ENCODE measurements at places on chromosomes 12 and 14.
A peak's percentile ranks its signal among the peaks of the same experiment; 100 is the strongest.

DNA sequence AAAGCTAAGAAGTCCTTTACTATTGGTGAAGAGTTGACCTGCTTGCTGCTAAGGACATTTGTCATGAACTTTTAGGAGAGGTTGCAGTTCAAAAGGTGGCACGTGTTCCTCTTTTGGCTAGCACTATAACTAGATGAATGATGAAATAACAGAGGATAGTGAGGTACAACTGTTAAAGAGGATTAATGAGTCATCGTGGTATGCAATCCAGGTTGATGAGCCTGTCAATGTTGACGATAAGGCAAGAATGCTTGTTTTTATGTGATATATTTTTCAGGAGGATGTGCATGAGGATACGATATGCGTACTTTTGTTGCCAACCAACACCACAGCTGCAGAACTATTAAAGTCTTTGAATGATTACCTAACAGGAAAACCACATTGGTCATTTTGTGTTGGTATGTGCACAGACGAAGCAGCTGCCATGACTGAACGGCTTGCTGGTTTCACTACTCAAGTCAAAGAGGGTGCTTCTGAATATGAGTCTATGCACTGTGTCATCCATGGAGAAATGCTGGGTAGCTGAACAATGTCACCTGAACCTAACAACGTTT, 10.6 kb downstream of the CEP128 start:
- DNase-seq: no peak

GRCh38 chr14:69464379-69464778, 20.1 kb upstream of the PLEKHD1 start:
- no peak for DNase-seq

DNA sequence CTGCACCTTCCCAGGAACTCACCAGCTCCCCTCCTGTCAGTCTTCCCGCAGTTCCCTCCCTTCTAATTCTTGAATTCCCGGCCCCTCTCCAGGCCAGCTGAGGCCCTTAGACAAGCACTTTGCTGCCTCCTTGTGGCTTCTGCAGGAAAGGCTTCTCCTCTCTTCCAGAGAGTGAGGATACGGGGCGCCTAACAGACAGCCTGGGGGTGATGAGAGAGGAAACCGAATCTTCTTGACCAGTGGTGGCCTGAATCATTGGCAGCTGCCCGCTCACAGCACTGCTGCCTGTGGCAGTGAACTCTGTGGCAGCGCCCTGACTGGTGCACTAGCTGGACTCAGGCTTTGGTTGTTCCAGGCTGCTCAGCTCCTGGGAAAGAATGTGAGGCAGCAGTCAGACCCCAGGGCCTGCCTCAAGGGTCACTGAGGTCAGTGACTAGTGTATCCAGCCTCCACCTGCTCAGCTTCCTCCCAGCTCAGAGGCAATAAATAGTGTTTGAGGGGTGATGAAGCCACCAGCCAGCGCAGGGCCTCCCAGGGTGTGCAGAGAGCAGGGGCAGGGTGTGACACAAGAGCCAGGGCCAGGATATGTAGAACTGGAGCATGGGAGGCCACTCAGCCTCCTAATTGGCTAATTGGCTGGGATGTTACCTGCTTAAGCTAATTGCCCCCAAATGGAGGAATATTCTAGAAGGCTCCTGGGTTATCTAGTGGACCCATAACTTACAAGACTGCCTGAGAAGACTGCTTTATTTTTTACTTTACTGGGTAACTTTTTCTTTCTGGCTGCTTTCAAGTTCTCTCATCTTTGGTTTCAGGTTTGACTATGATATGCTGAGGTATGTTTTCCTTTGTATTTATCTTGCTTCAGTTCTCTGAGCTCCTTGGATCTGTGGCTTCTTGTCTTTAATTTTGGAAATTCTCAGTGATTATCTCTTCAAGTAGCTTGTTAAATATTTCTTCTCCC, 12.9 kb upstream of the MCRS1 start:
- DNase-seq: peak; percentile 80

GRCh38 chr14:100453930-100454329, 130.8 kb downstream of the SLC25A47 start:
- DNase-seq: no peak

DNA sequence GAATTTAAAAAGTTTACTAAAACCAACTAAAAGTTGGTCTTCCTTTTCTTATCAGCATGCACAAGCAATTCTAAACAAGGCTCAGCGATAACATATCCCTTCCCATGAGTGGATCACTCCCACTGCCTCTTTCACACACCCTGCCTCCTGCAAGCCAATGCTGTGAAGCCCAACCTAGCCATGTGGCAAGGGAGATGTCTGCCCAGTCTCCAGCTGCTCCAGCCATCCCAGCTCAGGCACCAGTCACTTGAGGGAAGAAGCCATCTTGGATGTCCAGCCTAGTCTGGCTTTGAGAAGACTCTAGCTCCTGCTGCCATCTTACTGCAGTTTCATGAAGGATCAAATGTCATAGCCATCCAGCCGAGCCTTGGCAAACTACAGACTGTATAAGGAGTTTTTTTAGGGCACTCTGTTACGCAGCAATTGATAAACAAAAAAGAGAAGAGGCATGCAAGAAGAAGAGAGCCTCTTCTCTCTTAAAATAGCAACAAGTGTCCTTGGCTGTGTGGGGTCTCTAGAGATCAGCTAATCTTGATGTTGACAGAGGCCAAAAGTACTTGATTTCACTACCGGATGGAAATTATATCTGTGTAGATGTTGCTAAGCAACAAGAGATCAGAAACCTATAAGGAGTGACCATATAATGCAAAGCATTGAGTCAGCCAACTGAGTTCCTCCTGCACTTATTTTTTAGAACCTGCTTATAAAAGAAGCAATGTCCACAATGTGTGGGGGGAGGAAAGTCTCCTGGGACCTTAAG, 108.9 kb downstream of the PTCSC3 start:
- DNase-seq: no peak

DNA sequence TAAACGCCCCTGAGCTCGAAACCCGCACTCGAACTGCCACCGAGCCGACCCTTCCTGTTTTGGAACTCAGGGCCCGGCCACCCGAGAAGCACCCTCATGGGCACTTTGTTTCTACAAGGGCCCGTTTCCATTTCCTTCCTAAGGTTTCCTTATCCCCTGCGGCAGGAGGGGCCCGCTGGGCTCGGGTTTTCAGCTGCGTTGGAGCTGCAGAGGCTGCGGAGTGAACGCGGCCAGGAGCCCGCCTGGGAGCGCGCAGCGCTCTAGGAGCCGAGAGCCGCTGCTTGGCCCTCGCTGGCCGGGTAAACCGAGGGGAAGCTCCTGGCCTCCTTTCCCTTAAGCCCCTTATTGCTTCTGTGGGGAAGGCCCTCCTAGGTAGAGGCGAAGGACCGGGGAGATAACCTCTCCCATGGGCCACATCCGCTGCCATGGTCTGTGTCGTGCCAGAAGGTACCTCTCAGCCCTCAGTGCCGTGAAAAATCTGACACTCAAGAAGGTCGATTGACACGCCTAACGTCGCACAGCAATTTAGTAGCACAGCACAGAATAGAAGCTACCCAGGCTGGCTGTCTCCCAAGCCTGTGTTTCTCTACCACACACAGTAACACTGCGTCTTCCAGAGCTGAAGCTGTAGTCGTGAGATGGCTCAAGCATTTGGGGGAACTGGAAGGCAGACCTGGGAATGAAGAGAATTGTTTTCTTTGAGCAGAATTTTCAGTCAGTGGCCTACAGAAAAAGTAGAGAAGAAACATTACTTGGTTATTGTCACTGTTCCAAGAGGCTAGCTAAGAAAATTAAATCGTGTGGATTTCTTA, 12.9 kb upstream of the CALM1 start:
- peak; percentile 56 for DNase-seq

DNA sequence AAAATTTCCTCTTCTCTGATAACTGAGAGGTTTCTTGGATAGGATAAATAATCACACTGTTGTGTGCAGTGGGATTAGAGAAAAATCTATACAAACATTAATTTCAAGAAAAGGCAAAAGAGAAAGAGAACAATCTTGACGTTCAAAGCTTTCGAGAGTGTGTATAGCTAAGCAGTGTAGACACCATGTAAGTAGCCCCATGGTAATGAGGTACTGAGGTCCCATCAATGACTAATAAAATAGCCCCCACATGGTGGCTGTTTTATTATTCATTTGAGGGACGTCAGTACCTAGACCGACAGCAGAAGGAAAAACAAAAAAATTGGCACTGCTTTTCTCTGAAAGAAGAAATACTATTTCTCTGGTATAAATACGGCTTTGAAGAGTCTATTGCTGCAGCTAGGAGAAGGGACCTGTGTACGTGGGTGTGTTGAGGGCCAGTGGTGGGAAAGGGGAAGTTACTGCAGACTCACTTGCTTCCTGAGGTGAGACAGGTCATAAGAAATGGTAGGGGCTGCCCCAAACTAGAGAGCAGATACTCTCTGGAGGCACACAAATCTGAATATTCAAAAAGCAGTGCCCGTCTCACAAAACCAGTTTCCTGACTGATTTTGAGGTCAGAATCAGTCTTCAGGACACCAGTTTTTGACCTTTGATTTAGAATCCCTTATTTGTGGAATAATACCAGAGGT, 339.8 kb downstream of the EMP1 start:
- no peak for DNase-seq

DNA sequence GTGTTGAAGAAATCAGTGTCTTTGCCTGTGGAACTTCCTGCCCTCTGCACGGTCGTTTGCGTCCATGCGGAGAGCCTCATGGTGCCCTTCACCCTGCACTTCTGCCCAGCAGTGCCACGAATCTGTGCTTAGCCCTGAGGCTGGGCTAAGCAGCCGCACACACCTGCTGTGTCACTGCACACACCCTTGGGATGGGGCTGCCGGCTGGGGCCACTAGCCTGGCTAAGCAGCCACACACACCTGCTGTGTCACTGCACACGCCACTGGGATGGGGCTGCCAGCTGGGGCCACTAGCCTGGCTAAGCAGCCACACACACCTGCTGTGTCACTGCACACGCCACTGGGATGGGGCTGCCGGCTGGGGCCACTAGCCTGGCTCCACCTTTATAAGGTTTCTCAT, 188.5 kb downstream of the KIF26A start:
- DNase-seq: peak; percentile 5

GRCh38 chr14:89098254-89098653, 273.8 kb downstream of the TTC8 start:
- no peak for DNase-seq

- DNase-seq: no peak
Observed at GRCh38 chr14:64801046-64801445, 78.7 kb downstream of the SPTB start.

- DNase-seq: peak; percentile 23
Observed at GRCh38 chr12:54358191-54358944, 5.9 kb downstream of the GPR84 start.

- DNase-seq: no peak
Observed at GRCh38 chr14:44165286-44165685, 341.8 kb downstream of the FSCB start.

DNA sequence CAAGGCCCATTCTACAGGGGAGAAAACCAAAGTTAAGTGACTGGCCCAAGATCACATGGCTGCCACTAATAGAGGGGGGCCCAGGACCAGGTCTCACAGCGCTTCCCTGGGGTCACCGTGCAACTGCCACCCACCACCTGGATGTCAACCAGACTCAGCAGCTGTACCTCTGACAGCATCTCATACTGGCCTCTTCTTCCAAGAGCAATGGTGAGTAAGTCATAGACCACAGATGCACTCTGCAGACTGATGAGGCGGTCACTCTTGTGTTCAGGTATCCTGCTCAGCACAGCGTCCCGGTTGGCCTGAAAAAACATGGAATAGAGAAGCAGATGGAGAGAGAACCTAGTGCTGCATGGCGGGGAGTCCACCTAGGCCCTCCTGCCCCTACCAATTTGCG, 139.9 kb downstream of the TTC7B start:
- DNase-seq: no peak

DNA sequence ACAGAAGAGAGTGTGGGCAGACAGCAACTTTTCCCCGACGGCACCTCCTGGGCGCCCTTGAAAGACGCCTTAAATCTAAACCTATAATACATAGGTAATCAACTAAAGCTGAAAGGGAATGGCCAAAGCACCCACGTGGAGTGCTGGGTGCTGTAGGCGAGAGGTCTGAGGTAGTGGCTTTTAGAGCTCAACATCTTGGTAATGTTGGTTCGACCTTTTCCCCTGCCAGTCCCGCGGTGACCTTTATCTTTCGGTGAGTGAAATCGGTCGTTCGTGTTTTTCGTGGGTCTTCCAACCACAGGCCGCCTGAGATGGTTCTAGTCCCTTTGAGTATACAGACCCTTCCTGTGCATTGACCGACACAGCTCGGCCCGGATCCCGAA, 9.1 kb downstream of the OR6S1 start:
- DNase-seq: no peak

DNA sequence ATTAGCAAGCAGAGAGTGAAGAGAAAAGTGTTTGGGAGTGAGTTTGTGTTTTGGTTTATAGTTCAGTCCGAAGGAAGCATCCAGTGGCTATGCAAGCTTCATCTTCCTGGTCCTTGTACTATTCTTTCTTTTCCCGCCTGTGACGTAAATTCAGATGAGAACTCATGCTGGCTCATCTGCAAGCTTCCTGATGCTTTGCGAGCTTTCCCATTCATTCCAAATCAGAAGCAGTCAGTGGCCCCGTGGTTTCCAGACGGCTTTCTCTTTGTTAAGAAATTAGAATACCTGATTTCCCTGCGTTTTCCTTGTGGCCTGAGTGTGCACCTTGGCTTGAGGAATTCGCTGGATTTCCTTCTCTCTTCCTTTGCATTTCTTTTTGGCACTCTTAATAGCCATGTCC, 89.5 kb downstream of the TESC start:
- no peak for DNase-seq

GRCh38 chr12:132478845-132479244, 11.1 kb upstream of the FBRSL1 start:
- no peak for DNase-seq

- DNase-seq: no peak
Observed at GRCh38 chr14:33777681-33778080, 173.2 kb downstream of the EGLN3 start.

DNA sequence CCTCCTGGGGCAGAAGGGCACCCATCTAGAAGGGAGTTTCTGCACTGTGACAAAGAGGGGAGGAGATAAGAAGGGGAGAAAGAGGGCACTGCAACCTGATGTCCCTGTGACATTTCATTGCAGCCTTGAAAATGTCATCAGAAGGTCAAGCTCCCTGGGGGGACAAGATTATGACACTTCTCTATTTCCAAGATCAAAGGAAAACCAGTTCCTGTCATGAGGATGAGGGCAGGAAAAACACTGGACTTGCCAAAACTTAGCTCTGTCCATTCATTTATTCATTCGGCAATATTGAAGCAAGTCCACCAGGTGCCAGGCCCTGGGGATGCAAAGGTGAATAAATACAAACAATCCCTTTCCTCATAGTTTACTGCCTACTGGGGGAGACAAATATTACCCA, 138.4 kb upstream of the CDKN3 start:
- DNase-seq: no peak

DNA sequence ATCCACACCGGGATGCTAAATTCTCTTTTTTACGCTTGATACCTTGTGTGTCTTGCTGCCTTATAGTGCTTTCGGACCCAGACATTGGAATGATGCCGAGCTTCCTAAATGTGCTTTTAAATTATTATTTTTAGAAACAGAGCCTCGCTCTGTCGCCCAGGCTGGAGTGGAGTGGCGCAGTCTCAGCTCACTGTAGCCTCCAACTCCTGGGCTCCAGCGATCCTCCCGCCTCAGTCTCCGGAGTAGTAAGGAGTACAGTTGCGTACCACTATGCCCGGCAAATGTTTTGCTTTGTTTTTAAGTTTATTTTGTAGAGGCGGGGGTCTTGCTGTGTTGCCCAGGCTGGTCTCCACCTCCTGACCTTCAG, 489 bp upstream of the EML5 start:
- no peak for DNase-seq

Data from left colon (tissue), 2 donors.